Activated CD4-positive, alpha-beta T cell treated with anti-CD3 and anti-CD28 coated beads, Interleukin-10, Interleukin-2, amounts not matched to agents 100 ng/mL and 50 ng/mL, durations not matched to agents 16 hours and 8 hours (primary cell): ENCODE measurements at places on chromosomes 3 and 15.

- no peak for DNase-seq
Measured at GRCh38 chr15:83605111-83605945, 48.6 kb upstream of the ADAMTSL3 start.

- DNase-seq: no peak
Measured at GRCh38 chr3:186679151-186679550, 13.3 kb downstream of the HRG start.

- no peak for DNase-seq
Measured at GRCh38 chr3:126656371-126657134, 1.6 kb upstream of the TXNRD3 start.

DNA sequence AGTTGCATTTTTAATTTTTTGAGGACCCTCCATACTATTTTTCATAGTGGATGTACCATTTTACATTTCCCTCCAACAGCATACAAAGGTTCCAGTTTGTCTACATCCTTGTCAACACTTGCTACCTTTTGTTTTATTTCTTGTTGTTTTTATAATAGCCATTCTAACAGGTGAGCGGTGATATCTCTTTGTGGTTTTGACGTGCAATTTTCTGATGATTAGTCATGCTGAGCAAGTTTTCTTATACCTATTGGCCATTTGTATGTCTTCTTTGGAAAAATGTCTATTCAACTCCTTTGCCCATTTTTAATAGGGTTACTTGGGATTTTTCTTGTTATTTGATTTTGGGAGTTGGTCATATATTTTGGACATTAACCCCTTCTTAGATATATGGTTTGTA is 187.0 kb downstream of the CDIN1 start:
- no peak for DNase-seq
